ENCODE measurements at places on chromosomes 7 and 10.

DNA sequence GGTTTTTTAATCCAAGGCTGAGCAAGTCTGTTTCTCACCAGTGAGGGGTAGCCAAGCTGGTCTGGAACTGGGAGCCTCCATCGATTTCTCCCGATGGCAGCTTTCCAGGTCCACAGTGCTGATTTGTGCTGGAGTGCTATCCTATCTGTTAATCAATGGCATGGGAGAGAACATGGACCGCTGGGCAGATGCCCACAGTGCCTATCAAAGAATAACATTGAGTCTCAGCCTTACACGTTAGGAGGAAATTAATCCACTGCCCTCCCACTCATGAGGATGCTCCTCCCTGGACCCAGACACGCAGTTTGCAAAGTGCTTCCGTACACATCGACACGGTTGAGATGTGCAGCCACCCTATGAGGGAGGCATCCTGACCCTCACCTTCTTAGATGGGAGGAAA lies 36.0 kb upstream of the CUX1 start:
- no peak for DNase-seq

- peak; percentile 3 for DNase-seq
Measured at GRCh38 chr7:68176974-68177373, 1180.3 kb downstream of the TYW1 start.

- no peak for DNase-seq
Measured at GRCh38 chr10:90589825-90590224, 268.0 kb downstream of the HTR7 start.

DNA sequence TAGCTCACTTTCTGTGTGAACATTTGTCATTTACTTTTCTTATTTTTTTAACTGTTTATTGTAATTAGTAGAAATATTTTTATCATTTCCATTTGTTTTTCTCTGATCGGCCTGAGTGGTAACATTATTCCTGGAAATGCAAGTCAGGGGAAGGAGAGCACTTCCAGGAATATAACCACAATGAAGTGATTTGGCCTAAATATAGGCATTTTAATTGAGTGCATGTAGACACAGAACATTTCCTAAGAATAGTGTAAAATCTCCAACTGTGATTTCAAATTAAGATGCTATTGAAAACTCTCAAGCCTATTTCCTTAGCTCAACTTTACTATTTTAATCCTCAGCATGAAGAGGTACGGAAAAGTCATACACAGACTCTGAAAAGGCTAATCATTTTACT lies 86.5 kb upstream of the SKAP2 start:
- no peak for DNase-seq

DNA sequence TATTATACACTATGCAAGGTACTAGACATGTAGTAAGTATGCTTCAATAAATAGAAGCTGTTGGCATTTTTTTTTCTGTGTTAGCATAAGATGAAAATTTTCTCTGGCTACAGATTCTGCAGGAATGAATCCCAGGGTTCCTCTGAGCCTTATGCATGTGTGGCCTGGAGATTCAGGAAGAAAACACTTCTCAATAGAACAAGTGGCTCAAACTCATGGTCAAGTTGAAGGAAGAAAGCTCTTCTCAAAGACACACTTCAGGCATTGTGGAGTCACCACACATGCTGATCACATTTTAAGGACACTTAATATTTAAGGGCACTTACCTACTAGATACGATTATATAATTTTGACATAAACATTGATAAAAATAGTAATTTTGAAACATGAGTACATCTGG lies 19.5 kb downstream of the DNAH11 start:
- DNase-seq: no peak

GRCh38 chr7:13062631-13063030 lies 375.2 kb downstream of the ARL4A start:
- no peak for DNase-seq

GRCh38 chr10:34850558-34850957 lies 35.5 kb upstream of the PARD3 start:
- DNase-seq: no peak

DNA sequence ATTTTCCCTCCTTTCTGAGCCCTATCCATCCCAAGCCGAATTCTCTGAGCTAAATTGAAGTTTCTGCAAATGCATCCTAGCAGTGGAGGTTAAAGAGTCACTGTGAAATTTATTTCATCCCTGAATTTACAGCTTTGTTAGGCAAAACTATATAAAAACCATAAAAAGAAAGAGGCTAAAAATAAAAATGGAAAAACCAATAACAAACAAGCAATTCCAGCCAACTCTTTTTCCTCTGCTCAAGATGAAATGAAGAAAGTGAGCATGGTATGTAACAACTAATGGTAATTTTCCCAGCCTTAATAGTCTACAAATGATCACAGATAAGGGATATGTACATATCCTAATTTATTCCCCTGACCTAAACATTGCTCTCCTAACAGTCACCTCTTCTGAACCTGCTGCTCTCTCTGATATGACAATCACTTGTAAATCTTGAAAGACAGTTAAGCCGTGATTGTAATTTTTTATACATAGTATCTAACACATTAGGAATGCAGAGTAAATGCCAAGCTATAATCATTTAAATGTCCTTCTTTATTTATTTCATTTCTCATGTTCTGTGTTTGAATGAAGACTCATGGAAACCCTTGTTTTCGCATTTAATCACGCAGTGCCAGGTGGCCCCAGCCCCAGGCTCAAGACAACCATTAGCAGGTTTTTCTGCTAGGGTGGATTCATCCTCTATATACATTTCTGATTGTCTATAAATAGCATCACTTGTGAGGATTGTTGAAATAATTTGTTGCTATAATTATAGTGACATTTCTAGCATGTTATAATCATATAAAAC lies 48.6 kb upstream of the NRP1 start:
- no peak for DNase-seq
